ENCODE measurements at places on chromosomes 6 and 20.

DNA sequence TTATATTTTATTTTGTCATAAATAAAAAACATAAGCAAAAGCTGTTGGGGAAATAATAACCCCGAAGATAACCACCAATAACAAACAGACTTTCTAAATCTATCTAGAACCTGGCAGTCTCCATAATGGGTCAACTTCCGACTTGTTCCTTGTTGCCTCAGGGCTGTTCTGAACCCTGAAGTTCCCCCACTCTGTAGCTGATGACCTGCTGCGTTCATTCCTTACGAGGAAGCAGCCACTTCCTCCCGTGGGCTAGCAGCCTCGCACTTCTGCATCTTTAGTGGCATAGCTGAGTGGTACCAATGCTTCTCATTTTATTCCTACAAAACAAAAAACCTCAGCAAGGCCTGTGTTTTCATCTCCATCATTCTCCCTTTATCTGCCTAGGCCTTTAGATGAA is 103.0 kb downstream of the PLEKHG1 start:
- no peak for DNase-seq

DNA sequence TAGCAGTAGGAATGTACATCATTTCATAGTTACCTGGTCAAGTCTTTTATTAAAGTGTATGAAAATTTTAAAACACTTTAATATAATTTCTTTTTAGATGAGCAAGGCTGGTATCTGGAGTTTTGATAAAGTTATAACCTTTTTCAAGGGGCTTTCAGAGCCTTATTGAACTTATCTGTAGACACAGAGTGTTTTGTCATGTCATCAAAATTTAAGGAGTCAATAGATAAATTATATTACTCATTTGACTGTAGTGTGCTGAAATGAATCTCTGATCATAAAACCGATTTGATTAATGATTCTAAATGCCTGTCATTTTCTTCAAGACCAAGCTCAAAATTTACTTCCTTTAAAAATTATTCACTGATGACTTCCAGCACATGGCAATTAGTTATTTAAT is 125.6 kb downstream of the ARID1B start:
- no peak for DNase-seq

DNA sequence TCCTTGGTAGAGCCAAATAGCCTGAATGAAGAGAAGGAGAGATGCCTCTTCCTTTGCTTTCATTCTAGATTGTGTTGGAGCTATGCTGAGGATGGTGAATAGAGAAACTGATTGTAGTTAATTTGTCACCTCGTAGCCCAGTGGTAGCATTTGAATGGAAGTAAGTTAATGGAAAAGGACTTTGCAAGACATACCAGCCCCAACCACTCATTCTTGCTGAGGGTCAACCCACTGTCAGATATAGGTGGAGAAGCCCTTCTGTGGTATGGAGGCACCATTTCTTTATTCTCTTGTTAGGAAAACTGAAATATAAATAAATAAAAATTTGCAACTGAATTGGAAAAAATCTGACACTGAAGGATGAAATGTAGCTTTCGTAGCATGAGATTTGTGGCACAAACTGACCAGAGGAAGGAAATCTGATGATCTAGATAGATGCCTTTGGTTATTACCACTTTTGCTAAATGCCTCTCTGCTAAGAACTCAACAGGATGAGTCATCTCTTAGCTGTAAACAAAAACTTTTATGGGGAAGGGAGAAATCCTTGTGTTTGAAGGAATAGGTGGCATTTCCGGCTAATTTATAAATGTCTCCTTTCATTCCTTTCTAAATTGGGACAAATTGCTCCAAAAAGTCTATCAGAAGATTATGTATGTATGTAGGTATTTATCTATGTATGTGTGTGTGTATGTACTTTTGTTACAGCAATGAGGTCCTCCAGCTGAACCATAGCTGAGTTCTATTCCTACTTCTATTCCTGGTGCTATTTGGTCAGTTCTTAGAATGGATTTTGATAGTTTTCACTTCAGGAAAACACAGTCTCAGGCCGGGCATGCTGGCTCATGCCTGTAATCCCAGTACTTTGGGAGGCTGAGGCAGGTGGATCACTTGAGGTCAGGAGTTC is 76.5 kb upstream of the SUPT3H start:
- DNase-seq = no peak

DNA sequence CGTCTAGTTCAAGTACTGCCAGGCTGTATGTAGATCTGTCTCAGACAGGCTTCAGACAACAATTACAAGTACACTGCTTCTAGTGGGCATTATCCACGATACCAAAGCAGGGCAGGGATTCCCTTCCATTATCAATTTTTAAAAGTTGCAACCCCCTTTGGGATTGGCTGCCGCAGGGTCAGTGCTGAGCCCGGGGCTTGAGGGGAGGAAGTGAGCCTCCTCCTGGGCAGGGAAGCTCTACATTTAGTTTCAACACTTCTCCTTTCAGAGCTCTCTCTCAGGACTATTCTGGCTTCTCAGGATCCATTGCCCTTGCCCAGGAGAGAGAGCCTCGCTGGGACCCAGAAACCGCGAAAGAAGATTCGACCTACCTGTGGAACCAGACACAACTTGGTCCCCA is 1.5 kb downstream of the HTR1B start:
- DNase-seq = no peak

GRCh38 chr20:20364593-20365479 is 3.1 kb upstream of the INSM1 start:
- no peak for DNase-seq

- no peak for DNase-seq
Measured at GRCh38 chr20:25541676-25542075, 43.7 kb downstream of the NINL start.

DNA sequence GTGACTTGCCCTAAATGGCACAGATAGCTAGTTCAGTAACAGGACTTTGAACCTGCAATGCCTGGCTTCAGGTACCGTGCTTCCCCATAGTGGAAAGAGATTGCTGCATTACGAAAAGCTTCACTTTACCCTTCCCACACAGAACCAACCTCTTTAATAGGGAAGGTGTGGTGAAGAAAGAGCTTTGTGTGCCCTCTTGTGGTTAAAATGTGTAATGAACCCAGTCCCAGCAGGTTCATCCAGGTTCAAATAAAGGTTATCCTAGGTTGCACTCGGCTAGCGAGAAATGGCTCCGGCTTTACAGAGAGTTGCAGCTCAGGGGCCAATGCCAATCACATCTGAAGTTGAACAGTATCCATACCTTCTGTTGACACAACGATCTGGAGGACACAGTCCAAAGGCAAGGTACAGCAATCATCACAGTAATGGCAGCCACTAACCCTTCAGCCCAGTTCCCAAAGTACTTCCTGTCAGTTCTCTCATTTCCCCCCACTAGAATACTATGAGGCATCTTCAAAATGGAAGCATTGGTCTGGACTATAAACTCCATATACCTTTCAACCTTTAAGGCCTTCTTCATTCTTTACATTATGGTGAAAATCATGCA is 3.0 kb downstream of the DEFB115 start:
- DNase-seq = no peak

- DNase-seq = no peak
Measured at GRCh38 chr6:72742001-72742673, 120.3 kb downstream of the KCNQ5 start.

DNA sequence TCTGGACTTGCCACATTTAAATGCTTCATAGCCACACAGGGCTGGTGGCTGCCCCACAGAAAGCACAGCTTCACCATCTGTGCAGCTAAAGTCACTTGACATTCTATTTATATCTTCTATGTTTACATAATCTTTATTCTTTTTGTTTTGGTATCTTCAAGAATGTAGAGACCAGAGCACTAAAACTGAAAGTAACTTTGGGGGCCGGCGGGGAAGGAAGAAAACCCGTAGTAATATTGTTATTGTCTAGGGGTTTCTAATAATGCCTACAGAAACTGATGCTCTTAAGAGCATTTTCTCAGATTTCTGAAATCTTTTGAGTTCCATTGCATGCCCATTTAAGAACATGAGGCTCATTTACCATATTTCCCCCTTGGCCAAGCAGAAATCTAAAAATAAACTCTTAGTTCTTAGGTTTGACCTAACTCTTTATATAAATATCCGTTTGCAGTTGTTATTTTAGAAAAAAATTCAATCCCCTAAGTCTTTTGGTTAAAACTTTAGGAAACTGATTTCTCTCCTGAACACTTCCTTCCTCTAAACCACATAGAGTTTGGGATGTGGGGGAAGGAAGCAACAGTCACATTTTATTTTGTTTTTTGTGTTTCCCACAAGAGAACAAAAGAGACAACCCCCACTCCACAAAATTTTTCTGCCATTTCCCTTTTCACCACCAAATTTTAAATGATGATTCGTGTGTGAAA is 207.6 kb downstream of the OGFRL1 start:
- DNase-seq = no peak

DNA sequence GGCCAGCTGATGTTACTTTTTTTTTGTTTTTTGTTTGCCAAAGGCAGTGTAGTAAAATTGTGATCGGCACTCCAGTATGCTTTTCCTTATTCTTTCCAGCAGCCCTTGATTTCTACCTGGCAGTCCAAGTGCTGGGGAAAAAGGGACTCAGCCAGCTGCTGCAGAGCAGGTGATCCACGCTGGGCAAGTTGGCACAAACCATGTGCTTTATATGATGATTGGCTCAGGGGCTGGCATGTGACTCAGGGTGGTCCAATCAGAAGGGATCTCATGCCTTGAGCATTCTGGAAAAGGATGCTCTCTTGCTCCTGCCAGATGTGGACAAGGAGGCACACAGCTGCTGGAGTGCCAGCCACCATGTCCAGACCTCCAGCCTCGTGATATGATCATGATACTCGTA is 54.5 kb downstream of the SULF2 start:
- no peak for DNase-seq

GRCh38 chr6:36908747-36909146 is 23.0 kb downstream of the C6orf89 start:
- no peak for DNase-seq

GRCh38 chr6:104908031-104908887 is 48.5 kb upstream of the HACE1 start:
- DNase-seq = no peak
